ENCODE measurements at places on chromosomes 13 and 19. TPM values are rescaled to one million over a fixed set of nuclear protein-coding genes. Genes with fewer than 3 reads are reported as not detected.

The FUT6 gene
- not detected for polyA plus RNA-seq

The CLIP3 gene
- polyA plus RNA-seq: 49.0 TPM

The METTL21C gene
- polyA plus RNA-seq: not detected

GRCh38 chr13:75061909-75062308 is 420.1 kb downstream of the TBC1D4 start:
- no peaks in the 10 kb centered on the region for H3K27me3 ChIP-seq
- H3K4me1 ChIP-seq: no peaks in the 10 kb centered on the region
- no peaks in the 10 kb centered on the region for H3K36me3 ChIP-seq
- no peak overlapping the region for H3K27ac ChIP-seq
- H3K4me3 ChIP-seq: no peak overlapping the region

DNA sequence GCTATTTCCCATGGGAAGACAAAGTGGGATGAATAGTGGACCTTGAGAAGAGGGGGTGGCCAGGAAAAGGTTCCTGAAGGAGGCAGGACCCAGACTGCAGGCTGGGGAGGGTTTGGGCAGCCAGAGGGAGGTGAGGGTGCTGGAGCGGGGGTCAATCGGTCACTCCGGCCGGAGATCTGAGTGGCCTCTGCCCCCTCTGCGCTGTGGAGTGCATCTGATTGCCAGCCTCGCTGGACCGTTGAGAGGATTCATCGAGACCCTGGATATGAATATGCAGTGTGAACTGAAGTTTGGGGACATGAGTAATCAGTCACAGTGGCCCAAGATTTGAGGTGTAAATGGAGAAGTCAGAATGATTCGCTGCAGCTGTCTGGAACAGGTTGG is 5.5 kb upstream of the ZNF580 start:
- peaks cover 21% of the 10 kb centered on the region for H3K4me1 ChIP-seq
- H3K27ac ChIP-seq: peak overlapping the region; percentile 85
- H3K27me3 ChIP-seq: no peaks in the 10 kb centered on the region
- peak; percentile 47 for DNase-seq
